ENCODE measurements at places on chromosomes 12 and 14.
A peak's percentile ranks its signal among the peaks of the same experiment; 100 is the strongest.

DNA sequence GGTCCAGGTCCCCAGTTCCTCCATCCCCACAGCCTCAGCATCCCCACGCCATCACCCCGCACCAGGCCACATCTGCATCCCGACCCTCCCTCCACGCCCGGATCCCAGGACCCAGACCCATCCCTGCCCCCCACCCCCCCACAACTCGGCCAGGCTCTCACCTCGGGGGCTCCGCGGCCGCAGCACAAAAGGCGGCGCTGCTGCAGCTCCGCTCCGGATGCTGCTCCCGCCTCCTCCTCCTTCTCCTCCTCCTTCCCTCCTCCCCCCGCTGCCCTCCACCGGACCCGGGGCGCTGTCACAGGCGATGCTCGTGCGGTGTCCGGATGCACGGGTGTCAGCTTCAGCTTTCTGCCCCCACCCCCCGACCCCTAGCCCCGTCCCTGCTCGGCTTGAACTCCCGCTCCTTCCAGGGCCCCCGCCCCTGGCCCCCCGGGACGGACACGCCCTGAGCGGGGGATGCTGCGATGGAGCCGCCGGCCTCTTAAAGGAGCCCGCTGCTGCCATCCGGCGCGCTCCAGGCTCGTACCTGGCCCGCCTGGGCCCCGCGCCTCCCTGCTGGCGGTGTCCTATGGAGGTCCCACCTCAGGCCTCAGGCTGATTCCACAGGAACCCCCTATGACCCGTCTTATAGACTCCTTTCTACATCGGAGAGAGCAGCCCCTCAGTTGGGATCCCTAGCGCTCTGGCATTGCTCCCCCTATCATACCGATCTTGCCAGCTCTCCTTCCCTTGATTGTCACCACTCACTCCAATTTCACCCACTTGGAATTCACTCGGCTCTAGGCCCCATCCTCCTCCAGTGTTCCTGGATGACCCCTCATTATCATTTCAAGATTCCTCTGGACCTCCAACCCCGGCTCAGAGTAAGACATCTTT lies at the start of gene MAP3K12:
TSS of gene MAP3K12 (minus strand) at position 193 of the 876 bp plus-strand sequence. CDS start 12,067 bp downstream, outside the sequence.
- no peak for DNase-seq

GRCh38 chr12:19630536-19630935 lies 191.2 kb downstream of the AEBP2 start:
- DNase-seq, result no peak

DNA sequence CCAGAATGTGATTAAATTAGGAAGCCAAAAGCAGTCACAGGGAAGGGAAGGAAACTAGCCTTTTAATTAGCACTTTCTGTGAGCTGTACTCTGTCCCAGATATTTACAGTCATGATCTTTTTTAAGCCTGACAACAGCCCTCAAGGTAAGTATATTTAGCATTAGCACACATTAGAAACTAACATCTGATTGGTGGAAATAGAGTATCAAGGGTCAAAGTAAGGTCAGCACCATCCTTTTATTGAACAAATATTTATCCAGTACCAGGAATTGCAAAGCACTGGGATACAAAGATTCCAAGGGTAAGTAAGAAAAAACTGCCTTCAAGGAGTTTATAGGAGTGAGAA lies 28.2 kb downstream of the RPGRIP1 start:
- DNase-seq, result no peak

- DNase-seq, result no peak
Measured at GRCh38 chr12:50742776-50743175, 21.1 kb upstream of the ATF1 start.

DNA sequence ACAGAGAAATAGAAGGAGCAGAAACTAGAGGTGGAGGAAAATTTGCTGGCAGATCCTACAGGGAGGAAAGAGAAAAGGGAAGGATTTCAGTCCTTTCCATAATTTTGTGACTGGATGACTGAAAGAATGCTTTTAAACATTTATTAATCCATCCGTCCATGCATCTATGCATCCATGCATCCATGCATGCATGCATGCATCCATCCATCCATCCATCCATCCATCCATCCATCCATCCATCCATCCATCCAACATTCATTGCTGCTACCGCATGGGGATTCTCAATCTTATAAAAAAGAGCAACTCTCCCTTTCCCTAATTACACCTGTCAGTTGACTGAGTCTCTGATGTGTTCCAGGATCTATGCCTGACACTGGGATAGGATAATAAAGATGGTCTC lies 55.7 kb upstream of the NR2C1 start:
- no peak for DNase-seq

- DNase-seq, result peak; percentile 26
Measured at GRCh38 chr12:3604748-3605586, 114.0 kb downstream of the PRMT8 start.

DNA sequence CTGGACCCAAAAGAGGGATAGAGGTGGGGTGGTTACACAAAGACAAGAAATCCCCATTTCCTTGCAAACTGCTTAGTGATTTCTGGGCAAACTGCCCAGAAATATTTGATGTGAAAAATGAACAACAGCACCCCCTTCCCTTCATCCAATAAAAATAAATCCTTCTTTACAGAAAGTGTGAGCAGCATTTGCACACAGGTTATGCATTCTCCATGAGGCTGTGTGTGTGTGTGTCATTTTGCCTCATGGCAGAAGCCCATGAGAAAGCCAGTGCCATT lies 17.2 kb upstream of the NRXN3 start:
- DNase-seq, result no peak

GRCh38 chr14:50342221-50343078 lies 30.3 kb downstream of the DMAC2L start:
- DNase-seq, result peak; percentile 50

DNA sequence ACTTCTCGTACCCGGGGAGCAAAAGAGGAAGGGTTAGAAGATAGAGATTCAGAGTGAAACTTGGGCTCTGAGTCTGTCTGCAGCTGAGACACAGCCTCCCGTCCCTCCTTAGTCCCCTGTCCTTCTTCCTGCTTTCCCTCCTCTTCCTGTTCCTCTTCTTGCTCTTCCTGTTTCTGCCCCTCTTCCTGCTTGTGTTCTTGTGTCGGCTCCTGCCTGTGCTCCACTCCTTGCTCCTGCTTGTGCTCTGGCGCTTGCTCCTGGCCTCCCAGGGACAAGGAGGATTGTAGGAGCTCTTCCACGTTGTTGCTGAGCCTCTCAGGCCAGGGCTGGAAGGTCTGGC lies 3.0 kb downstream of the ACRBP start:
- DNase-seq, result no peak

DNA sequence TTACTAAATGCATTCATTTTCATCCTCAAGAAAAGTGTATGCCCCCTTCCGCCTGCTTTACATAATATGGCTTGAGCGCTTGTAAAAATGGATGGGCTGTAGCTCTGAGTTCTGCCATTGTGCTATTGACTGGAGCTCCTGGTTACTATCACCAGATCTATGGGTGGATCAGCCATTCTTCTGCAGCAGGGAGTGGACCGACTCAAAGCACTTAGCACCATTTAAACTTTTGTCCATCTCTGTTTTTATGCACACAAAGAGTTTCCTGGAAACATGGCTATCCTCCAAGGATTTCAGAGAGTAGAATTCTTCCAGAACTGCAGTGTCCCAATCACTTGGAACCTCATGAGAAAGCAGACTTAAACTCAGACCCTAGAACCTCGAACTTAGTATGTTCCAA lies 4.5 kb upstream of the NUMB start:
- DNase-seq, result no peak

GRCh38 chr14:30507209-30507608 lies 51.7 kb upstream of the G2E3 start:
- DNase-seq, result no peak

DNA sequence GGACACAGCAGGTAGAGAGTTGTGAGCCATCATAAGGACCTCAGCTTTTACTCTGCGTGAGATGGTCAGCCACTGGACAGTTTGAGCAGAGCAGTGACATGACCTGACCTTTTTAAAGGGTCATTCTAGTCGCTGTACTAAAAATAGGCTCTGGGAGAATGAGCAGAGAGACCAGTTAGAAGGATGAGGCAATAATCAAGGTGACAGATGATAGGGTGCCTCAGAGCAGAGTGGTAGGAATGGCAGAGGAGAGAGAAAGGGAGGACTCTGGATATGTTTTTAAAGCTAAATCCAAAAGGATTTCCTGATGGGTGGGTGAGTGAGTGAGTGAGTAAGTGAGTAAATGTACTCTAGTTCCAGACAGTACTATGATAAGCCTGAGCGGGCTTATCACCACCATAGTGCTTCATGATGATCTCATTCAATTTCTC lies 83.6 kb upstream of the ARHGAP5 start:
- no peak for DNase-seq

- DNase-seq, result no peak
Measured at GRCh38 chr14:101706509-101707067, 54.9 kb upstream of the PPP2R5C start.

DNA sequence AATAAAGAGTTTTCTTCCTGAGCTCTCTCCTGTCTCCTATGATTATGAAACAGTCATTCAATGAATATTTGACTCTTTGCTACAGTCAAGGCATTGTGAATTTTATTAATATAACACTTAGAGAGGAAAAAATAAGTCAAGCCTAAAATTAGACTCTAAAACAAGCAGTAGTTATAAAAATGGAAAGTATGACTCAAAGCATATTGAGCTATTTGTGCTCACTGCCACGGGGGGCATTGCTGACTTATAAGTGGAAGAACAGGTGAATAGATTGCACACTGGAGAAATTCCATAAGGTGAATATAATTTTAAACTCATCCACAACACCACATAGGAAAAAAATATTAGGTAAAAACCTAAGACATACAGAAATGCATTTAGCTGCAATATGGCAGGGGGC lies 87.7 kb upstream of the CCDC196 start:
- no peak for DNase-seq

DNA sequence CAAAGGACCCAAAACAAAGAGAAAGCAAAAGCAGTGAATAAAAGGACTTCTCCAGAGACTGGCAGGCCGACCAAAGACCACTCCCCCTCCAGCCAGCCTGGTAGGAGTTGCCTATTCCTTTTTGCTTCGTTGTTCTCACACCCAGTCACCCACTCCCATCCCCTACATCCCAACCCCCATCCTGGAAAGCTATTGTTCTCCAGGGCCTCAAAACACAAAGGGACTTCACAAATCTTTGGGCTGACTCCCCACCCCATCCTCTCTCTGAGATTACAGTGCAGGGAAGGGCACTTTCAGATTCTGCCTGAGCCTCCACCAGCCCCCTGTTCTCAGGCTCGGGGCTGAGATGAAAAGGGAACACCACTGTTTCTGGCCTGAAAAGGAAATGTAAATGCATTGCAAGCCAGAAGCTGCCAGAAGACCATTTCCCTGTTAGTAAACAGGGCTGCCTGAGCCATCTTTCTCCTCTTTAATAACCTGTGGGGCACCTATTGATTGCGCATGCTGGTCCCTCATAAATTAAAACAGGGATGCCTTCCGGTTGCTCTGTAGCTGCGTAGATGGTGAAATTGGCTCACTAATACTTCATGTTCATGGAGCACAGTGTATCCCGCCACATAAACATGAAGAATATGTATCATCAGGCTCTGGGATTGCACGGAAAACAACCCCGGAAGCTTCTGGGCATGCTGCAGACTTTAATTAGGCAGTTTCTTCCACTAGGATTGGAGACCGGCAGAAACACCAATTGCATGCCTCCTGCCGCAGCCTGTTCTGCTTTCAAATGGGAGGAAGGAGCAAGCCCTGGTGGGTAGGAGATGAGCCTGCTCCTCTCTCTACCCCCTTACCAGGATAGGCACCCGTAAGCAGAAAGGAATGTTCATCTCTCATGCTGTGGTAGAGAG lies 130.3 kb upstream of the FUT8 start:
- no peak for DNase-seq

DNA sequence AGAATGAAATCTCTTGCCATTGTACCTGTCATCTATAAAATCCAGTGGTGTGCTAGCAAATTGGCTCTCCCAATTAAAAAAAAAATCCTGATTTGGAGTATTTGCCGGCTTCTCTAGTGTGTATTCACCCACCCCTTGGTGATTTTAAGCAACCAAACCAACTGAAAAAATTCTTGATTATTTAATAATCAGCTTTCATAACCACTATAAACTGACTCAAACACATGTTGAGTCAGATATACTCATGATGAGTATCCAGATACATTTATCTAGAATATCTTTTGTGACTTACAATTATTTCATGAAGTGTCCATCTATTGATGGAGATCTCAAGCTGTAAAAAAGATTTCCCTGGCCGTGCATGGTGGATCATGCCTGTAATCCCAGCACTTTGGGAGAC lies 205.4 kb downstream of the RASSF9 start:
- no peak for DNase-seq

- DNase-seq, result no peak
Measured at GRCh38 chr14:99235582-99236320, 36.2 kb downstream of the BCL11B start.

DNA sequence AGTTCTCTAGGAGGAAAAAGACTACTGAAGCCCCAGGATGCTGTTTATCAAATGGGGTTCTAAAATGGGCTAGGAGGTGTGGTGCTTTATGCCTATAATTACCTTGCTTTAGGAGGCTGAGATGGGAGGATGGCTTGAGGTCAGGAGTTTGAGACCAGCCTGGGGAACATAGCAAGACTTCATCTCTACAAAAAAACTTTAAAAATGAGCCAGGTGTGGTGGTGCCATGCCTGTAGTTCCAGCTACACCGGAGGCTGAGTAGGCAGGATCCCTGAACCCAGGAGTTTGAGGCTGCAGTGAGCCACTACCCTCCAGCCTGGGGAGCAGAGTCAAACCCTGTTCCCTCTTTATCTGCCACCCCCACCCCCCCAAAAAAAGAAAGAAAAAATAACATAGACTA lies 23.3 kb upstream of the SLC2A3 start:
- no peak for DNase-seq

- DNase-seq, result no peak
Measured at GRCh38 chr12:122732170-122732569, 1.5 kb upstream of the HCAR1 start.

- no peak for DNase-seq
Measured at GRCh38 chr14:68466491-68466977, 326.3 kb downstream of the ZFP36L1 start.

DNA sequence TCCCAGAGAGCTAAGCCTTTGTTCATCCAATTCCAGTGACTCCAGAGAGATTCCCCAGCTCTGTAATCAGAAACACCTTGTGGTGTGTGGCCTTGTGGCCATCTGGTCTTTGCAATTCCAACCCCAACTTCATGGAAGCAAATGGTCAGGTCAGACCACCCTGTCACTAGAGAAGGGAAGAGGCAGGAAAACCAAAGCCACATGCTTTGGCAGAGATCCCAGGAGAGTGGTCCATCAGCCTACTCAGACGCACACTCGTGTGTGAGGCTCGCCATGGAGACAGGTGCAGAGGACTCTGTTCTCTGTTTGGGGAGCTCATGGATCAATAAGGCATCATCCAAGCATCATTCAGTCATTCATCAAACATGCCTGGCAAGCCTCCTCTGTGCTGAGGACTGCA lies 46.2 kb upstream of the TUNAR start:
- no peak for DNase-seq

- DNase-seq, result no peak
Measured at GRCh38 chr12:98211909-98212695, 303.3 kb upstream of the TMPO start.

DNA sequence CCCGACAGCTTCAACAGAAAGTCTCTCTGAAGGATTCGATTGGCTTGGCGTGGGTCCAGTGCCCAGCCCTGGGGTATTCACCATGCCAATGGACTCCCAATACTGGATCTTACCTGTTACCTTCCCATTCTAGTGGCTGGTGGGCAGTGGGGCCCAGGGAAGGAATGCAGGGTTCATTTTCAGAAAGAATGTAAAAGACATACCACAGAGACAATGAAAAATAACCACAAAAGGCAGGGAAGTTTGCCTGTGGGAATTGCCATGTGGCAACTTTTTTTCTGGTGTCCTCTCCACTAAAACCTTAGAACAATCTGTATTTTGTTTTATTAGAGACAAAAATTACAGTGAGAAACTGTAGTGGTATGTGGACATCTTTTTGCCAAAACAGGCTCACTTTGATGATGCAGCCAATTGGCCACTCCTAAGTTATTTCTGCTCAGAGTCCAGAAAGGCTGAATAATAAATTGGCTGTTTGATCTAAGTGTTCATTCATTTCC lies 55.2 kb downstream of the PTGER2 start:
- DNase-seq, result no peak

Measured in SHP77 treated with DMSO at 0.1 percent for 48 hours (cell line).